ENCODE measurements at places on chromosomes 13 and 19.

DNA sequence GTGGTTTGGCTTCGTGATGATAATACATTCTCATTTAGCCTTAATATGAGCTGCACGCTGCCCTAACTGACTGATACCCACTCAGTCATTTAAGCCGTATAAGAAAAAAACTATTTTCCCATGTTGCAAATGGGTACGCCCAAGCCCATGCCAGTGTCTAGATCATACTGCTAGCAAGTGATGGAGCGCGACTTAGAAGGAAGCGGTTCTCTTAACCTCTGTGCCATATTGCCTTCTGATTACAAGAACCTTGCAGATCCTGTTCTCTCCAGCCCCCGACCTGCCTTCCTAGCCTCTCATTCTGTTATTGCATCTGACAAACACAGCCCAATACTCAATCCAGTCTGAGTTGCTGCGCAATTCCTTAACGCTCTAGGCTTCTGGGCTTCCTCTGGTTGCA lies 603 bp downstream of the GPALPP1 start:
- DNase-seq, result no peak

DNA sequence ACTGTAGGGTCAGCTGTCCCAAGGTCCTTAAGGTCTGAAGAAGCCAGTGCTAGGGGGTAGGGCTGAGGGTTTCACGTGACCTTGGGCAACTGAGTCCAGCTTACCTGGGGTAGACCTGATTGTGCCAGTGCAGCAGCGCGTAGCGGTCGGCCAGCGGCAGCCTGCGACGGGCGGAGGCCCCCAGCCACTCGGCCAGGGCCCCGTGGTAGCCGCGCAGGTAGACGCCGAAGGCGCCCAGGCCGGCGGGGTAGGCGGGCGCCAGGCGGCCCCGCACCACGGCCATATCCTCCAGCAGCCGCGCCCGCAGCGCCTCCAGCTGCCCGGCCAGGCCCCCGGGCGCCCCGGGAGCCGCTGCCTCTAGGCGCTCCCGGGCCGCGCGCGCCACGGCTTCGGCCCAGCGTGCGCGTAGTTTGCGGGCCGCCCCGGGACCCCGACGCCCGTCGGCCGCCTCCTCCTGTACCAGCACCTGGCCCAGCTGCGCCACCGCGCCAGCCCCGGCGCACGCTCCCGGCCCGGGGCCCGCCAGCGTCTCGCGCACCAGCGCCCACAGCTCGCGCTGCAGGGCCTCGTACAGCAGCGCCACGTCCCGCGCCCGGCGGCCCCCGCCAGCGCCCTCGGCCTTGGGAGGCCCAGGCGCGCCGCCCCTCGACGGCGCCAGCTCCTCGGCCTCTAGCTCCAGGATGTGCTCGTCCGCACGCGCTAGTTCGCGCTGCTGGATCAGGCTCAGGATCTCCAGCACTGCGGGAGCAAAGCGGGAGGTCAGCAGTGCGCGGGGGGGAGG lies 10.9 kb downstream of the EXOC3L2 start:
- DNase-seq, result no peak

DNA sequence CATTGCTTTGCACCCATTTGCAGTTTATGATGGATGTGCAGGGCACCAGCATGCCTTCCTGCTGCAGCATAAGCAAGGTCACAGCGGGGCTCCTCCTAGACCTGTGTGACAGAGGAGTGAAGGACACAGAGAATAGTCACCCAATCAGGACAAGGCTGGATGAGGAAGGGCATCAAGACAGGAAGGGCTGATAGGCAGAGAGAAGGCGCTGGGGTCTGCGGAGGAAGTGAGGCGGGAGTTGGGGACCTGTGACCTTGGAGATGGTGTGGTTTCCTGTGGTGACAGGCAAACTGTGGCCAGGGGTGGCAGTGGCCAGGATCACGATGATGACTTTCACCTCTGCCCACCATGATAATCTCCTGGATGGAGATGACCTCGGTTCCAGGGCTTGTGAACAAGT lies 16.4 kb upstream of the KCTD15 start:
- no peak for DNase-seq

GRCh38 chr13:62014299-62014698 lies 598.6 kb upstream of the PCDH20 start:
- no peak for DNase-seq

- peak; percentile 44 for DNase-seq
These were observed 1.7 kb downstream of the ITM2B start for GRCh38 chr13:48234566-48235340.

DNA sequence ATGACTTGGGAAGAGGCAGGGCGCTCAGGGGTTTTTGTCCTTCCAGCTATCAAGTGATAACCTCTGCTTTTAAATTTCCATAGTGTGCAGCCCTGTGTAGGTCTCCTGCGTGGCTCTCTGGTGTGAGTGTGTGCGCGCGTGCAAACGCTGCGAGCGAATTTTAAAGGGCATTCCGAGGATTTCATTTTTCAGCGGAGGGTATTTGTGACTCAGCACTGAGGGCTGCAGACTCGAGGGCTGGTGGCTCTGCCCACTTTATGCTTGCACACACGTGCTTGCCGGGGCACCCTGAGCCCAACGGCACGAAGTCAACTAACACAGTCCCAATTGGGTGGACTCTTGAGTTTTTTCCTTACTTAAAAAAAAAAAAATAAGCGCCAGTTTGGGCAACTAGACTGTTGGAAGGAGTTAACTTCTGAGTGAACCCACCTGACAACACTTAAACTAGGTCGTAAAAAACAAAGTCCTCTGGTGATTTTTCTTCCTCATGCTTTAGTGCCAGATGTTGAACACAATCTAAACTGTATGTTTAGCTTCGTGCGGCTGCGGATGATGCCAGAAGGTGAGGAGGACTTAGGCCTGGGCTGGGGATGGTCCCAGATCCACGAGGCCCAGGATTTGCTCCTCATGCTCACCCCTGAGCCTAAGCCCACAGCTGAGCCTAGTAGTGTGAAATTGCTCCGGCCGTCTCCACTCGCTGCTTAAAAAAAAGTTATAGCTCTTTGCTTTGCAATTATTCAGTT lies 2.1 kb downstream of the FGF9 start:
- DNase-seq, result no peak

DNA sequence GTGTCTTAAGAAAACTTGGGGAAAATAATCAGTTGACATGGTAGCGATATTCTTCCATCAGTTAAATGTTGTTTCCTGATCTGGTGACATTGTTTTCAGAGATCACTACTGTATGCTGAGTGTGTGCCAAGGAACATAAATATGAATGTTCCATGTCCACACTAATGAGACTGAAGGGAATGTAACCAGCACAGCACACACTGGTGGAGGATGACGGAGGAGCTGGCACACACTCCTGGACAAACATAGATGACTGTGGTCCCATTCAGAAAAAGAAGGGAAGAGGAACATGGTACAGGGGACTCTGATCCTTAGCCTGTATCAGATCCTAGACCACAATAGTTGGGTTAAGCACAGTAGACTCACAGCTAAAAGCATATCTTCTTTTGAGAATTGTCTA lies 574.8 kb downstream of the MYO16 start:
- no peak for DNase-seq

GRCh38 chr19:4409123-4409933 lies 6.9 kb downstream of the CHAF1A start:
- no peak for DNase-seq

- no peak for DNase-seq
These were observed at the start of gene CNOT3 for GRCh38 chr19:54137699-54138488. TSS of gene CNOT3 (plus strand) at chr19:54137762. CDS start at chr19:54142979, 5,217 bp downstream.

GRCh38 chr19:7907544-7907943 lies 3.9 kb downstream of the MAP2K7 start:
- no peak for DNase-seq

DNA sequence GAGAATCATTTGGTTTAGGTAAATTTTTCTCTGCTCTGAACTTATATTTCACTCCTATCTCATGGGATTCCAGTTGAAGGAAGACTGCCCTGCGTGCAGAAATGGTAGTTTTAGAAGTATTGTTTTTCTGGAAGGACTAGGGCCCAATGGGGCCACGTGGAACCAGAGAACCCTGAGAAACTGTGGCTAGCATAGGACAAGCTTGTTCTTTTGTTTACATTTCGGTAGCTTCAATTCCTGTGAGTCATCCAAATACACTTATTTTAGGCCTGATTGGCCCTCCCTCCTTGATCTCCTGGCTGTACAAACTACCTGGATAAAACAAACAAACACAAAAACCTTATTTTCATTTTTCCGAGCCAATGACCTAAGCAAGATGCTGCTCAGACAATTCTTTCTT lies 124.0 kb downstream of the ITGBL1 start:
- no peak for DNase-seq

DNA sequence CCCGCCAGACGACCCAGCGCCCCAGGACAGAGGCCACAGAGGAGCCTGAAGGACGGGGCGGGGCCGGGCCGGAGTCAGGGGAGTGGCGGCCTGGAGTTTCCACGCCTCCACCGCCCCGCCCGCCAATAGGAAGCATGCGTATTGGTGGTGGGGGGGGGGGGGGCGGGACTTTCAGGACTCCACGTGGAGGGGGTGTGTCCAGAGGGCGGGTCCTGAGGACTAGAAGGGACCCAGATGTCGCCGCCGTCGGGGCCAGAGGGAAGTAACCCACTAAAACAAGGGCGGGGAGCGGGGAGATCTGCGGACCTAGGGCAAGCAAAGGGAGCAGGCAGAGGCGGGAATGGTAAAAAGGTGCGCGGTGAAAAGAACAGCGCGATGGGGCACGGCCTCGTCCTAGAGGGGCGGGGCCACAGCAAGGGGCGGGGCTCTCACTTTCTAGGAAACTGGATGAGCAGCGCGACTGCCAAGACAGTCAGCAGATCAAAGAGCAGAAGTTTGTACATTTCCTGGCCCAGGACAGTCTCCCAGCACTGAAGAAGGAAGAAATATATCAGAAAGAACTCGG lies 2.8 kb upstream of the LENG1 start:
- DNase-seq, result peak; percentile 91

DNA sequence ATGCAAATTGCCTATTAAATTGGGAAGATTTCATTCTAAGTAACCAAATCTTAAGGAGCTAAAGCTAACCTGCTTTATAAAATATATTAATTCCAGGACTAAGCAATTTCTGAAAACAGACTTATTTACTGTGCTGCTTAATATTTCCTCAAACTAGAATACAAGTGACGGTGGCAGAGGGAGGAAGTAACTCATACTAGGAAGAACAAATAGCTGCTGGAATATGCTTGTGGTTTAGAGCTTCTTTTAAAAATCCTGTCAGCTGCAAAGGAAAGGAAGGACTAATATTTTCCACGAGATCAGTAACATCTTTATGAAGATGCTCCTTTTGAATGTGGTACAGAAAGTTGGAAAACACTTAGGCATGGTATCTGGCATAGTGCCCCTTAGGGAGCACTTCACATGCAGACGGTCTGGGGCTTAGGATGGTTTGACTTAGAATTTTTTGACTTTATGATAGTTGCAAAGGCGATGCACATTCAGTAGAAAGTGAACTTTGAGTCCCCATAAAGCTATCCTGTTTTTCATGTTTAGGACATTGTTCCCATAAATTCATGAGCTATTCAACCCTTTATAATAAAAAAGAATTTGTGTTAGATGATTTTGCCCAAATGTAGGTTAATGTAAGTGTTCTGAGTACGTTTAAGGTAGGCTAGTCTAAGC lies 3.4 kb upstream of the HNRNPA1L2 start:
- no peak for DNase-seq

DNA sequence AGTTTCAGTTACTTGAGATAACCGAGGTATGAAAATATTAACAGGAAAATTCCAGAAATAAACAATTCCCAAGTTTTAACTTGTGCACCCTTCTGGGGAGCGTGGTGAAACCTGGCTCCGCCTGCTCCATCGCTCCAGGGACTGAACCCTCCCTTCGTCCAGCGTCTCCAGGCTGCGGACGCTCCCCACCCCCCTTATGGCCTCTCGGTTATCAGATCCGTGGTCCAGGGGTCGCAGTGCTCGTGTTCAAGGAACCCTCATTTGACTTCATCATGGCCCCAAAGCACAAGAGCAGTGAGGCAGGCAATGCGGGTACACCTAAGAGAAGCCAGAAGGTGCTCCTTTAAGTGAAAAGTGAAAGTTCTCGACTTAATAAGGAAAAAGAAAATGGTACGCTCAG lies 71.1 kb downstream of the ATP11A start:
- no peak for DNase-seq

DNA sequence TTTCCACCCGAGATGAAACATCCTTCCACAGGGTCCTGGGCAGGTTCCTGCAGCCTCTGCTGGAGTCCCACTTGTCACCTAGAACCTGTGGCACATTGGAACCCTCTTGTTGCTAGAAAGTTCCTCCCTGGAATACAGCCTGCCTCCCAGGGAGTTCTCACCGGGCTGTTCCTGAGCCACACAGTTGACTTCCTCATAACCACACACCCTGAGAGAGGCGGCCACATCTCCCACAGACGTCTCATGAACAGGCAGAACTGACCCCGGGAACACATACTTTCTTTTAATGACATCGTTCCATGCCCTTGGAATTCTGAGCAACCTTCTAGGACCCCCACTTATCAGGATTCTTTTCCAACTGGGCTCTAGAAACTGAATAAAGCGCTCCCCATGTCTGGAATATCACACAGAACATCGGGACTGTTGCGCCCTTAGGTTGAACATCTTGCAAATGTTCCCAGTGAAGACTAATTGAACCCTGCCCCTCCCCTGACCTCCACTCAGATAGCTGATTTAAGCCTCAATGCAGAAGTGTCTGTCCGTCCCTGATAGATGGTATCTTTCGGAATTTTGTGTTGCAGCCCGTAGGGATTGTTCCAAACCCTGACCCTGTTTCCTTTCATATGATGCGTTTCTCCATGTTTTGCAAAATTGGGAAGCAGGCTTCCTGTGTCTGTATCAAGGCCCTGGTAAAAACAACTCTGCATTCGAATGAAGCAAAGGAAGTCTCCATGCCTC lies 91.1 kb downstream of the RAB20 start:
- DNase-seq, result peak; percentile 49

GRCh38 chr13:30880856-30881155 lies 25.3 kb upstream of the MEDAG start:
- DNase-seq, result peak; percentile 31

DNA sequence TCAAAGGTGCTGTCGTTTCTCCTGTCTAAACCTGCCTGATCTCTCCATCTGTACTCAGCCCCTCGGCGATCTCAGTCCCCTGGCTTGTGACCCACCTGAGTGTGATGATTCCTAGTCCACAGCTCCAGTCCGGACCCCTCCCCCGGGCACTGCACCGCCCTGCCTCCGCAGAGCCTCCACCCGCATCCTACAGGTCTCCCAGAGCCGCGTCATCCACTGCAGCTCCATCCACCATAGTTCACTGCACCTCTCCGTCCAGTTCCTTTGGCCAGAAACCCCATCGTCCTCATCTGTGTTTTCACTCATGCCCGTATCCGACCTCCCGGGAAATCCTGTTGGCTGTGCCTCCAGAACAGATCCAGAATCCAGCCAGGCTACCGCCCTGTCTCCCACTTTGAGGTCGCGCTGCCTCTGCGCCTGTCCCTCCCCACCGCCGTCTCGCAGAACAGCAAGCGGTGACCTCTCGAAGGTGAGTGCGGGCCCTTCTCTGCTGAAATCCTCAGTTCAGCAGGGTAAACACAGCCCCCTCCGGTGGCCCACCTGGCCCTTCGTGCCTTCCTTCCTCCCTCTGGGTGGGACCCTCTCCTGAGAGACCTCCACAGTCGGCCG lies 51.9 kb upstream of the MCF2L start:
- no peak for DNase-seq
